ENCODE measurements at places on chromosomes 4 and X. TPM values are rescaled to one million over a fixed set of nuclear protein-coding genes. Genes with fewer than 3 reads are reported as not detected.

NHSL2 gene
- 9.7 TPM for polyA plus RNA-seq

DNA sequence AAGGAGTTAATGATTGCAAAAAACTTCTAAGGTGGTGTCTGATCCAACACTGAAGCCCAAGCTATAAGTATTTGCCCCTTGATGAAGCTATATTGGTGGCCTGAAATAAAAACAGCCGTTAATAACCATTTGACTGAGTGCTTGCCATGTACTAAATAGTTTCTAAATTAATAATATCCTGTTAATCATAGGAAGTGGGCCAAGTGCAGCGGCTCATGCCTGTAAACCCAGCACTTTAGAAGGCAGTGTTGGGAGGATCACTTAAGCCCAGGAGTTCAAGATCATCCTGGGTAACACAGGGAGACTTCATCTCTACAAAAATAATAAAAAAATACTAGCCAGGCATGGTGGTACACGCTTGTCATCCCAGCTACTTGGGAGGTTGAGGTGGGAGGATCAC lies 8.3 kb downstream of the NDP start:
- DNase-seq = no peak

PDZD4 gene
- polyA plus RNA-seq = 2.7 TPM

GRCh38 chr4:31442236-31442635 lies 722.1 kb downstream of the PCDH7 start:
- no peak for DNase-seq

DNA sequence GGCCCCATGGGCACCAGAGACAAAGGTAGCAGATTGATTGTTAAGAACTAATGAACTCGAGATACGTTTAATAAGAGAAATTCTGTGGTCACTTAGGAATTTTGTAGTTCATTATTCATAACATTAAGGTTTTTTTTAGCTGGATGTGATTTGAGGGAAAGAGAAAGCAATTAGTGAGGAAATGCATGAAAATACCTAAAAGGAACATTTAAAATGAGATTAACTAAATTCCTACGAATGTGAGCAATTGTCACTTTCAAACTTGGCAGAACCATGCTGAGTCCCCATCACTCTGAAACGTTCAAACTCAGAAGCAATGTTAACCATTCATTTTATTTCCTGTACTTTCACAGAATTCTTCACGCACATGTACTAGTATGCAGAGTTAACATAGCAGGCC lies 5.9 kb downstream of the PRMT9 start:
- DNase-seq = no peak

DNA sequence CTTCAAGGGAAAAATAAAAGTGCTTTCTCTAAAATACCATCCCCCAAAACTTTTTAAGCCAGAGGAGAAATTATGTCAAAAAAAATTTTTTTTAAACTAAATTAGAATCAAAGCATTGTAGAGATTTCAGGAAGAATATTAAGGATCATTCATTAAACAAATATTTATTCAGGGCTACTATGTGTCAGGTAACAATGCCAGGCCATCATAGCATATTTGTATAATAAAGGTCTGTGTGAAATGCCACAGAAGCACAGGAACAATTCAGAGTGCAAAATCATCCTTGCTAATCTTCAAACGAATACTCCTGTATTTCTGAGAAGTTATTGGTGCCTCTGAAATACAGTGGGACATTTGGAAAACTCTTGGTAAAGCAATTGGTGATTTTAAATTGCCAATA lies 2.0 kb downstream of the CCDC160 start:
- DNase-seq = no peak

- DNase-seq = no peak
These were observed 49.0 kb upstream of the UGT8 start for GRCh38 chr4:114549638-114550037.

DNA sequence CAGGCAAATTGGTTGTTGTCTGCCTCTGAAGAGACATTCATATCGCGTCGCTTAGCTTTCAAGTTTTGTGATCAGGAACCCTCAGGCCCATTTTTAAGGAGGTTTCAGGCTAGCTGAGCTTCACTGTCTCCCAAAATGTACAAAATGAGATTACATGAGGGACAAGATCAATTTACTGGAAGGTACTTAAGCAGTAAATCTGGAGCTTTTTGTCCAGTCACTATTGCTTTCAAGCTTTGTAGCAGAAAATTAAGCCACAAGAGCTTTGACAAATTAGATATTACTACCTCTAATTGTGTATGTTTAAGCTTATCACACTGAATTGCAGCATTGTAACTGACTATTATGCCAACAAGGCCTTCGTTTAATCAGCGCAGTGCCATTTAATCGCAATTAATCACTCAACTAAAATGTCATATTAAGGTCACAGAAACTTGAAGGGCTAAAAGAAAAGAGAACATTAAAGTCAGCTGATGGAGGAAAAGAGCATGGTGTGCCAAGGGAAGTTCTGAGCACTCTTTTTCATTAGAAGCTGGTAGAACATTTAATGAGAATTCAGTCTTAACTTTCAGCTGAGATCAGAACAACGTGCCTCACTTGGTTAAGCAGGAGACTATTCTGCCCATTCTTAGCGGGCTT lies 353.0 kb downstream of the FBXO8 start:
- DNase-seq = no peak

GRCh38 chr4:145937971-145938611 lies 532 bp downstream of the ZNF827 start:
- DNase-seq = peak; percentile 39

DIPK2B gene
- polyA plus RNA-seq = 24.1 TPM

TCEAL8 gene
- polyA plus RNA-seq = 118 TPM

All from muscle of back (tissue), 13 donors.